ENCODE measurements at places on chromosomes 3 and 15.

GRCh38 chr3:42698911-42699230, 3.7 kb downstream of the HHATL start:
- no peak for DNase-seq

DNA sequence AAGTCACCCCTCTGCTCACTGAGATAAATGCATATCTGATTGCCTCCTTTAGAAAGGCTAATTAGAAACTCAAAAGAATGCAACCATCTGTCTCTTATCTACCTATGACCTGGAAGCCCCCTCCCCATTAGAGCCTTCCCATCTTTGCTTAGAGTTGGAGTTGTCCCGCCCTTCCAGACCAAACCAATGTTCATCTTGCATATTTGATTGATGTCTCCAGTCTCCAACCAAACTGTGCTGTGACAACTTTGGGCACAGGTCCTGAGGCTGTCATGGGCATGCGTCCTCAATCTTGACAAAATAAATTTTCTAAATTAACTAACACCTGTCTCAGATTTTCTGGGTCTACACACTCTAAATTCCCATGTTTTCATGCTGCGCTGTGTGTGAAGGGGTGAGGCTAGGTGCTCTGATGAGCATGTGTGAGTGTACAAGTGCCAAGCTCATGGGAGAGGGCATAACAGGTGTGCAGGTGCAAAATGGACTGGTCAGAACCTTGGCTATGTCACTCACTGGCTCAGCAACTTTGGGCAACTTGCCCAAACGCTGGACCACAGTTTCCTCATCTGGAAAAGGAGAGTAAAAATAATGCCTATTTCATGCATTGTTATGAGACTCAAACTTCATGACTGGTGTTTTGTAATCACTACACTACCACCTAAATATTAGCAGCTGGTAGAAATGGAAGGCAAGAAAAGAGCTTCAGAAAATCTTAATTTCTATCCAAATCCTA, 7.2 kb downstream of the DAPK2 start:
- no peak for DNase-seq

DNA sequence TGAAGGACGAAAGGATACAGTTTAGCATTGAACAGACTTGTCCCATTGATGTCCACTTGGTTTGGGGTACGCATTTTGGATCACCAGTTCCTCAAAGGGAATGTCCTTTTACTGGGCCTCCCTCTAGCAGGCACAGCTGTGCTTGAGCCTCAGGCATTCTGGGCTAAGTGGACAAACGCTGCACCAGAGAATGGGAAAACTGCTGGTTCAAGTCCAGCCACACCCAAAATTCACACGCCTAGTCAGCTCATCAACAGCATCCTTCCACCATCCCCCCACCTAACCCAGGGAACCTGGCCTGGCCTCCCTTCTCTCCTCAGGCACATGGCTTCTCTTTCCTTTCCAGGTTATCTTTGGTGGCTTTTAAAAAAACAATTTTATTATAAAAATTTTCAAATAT, 59.1 kb upstream of the ALDH1A3 start:
- DNase-seq: no peak

DNA sequence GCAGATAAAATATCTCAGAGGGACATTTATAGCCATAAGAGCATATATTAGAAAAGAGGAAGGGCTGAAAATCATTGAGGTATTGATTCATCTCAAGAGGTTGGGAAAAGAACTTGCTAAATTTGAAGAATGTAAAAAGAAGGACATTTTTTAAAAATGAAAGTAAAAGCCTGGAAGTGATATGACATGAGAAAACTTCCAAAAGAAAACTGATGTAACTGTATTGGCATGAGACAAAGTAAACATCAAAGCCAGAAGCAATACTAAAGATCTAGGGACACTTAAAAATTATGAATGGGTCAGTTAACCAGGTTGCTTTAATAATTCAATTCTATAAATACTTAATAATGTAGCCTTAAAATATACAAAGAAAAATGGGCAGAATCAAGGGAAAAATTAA, 31.9 kb downstream of the CEP63 start:
- no peak for DNase-seq

DNA sequence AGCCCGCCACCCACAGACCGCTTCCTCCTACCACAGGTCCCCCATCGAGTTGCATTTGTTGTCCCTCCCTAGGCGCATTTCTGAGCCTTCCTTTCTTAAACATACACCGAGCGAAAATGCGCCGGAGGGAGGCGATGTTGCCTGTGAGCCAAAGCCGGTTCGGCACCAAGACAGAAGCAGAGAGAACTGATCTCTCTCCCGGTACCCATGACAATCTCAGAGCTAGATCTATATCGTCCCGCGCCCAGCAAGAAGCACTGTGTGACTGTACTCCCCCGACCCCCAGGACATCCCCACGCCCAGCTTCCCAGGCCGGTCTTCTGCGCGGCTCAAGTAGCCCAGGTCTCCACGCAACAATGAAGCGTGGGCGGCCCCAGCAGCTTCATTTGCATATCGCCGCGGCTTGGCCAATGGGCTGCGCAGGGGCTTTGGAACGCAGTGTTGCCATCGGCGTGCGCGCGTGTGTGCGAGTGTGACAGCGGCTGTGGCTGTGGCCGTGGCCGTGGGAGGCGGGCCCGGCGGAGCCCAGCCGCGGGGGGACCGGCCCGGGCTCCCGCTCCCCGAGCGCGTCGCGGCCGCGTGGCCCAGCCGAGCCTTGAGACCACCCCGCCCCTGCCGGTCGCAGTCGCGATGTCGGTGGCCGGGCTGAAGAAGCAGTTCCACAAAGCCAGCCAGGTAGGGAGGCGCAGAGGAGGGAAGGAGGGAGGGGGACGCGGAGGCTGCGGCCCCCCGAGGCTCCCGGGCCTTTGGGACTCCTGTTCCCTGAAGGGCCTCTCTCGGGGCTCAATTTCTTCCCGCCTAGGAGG, at the start of gene SH3GL3:
Gene SH3GL3 (plus strand): TSS at position 438 of the 806 bp plus-strand sequence. CDS start 193 bp downstream, at position 631.
- no peak for DNase-seq

DNA sequence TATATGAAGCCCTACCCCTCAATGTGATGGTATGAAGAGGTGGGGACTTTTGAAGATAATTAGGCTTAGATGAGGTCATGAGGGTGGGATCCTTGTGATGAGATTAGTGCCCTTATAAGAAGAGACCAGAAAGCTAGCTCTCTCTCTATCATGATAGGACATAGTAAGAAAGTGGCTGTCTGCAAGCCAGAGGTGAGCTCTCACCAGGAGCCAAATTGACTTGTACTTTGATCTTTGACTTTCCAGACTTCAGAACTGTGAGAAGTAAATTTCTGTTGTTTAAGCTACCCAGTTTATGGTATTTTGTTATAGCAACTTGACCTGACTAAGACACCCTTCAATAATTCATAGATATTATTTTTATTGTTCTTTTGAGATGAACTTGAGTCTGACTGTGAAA, 29.9 kb upstream of the MRPL3 start:
- no peak for DNase-seq

- no peak for DNase-seq
These were observed 14.5 kb upstream of the GLCE start for GRCh38 chr15:69145694-69146492.

DNA sequence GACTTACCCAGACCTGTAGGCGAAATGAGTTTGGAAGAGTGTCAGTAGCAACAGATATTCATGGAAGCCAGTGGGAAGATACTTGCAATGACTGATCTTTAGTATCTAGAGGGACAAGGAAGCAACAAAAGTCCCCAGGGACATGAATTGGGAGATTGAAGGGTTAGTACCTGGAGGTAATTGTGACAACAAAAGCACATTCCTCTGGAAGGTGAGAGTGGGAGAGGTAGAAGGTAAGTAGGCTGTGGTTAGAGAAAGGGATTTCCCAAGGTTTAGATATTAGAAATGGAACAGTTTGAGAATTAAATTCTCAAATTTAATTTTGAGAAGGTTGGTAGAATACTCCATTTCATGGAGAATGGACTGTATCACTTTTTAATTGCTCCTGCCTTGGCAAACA, 191.4 kb downstream of the AKAP13 start:
- DNase-seq: no peak

DNA sequence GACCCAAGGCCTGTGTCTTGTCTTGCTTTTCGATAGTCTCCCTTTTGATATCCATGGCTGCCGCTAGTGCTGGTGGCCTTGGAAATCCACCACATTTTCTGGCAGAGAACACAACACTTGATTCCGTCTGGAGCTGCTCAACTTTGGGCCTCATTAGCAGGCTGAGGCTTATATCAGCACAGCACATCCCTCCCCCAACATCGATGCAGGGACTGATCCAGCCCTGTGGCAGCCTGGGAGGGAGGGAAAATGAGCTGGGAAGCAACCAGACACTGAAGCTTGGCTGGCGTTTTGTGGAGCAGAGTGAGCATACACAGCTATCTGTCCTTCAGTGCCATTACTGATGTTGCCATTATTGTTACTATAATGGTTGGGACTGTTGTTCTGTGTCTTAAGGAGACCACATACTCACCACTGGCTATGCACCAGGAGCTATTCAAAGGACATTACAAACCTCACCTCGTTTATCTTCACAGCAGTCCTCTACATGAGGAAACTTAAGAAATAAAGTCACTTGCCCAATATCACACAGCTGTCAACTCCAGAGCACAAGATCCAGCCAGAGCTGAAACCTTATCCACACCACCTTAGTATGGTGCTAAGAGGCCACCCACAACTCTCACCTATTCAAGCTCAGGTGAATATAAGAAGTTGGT, 102.9 kb downstream of the SUCLG2 start:
- no peak for DNase-seq

- no peak for DNase-seq
These were observed 506 bp upstream of the ATP1B3 start for GRCh38 chr3:141875893-141876380.
